ENCODE measurements at places on chromosomes 6 and 20. TPM values are rescaled to one million over a fixed set of nuclear protein-coding genes. Genes with fewer than 3 reads are reported as not detected.

Gene TMEM170B
- total RNA-seq = 5.0 TPM

Gene LTA
- not detected for total RNA-seq

Gene CLPSL2
- not detected for total RNA-seq

Gene PROKR2
- total RNA-seq = not detected

Gene FOXF2
- not detected for total RNA-seq

Gene PCIF1
- 34.8 TPM for total RNA-seq

DNA sequence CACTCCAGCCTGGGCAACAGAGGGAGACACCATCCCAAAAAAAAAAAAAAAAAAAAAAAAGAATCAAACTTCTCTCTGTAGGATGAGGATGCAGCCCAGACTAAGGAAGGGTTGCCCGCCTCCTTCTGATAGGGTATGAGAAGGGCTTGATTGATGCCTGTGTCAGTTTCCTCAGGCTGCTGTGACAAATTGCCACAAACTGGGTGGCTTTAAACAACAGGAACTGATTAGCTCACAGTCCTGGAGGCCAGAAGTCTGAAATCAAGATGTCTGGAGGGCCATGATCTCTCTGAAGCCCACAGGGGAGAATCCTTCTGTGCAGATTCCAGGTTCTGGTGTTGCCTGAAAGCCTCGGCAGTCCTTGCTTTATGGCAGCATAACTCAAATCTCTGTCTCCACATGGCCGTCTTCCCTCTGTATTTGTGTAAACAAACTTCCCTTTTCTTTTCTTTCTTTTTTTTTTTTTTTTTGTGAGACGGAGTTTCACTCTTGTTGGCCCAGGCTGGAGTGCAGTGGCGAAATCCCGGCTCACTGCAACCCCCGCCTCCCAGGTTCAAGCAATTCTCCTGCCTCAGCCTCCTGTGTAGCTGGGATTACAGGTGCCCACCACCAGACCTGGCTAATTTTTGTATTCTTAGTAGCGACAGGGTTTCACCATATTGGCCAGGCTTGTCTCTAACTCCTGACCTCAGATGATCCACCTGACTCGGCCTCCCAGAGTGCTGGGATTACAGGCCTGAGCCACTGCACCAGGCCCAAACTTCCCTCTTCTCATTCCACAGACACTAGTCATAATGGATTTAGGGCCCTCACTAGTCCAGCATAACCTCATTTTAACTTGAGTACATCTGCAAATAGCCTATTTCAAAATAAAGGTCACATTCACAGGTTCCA is 11.2 kb upstream of the CDK19 start:
- DNase-seq = no peak

GRCh38 chr6:52969359-52969758 is 25.7 kb downstream of the GSTA4 start:
- DNase-seq = no peak

GRCh38 chr20:22931653-22932608 is 103.2 kb upstream of the SSTR4 start:
- DNase-seq = no peak

DNA sequence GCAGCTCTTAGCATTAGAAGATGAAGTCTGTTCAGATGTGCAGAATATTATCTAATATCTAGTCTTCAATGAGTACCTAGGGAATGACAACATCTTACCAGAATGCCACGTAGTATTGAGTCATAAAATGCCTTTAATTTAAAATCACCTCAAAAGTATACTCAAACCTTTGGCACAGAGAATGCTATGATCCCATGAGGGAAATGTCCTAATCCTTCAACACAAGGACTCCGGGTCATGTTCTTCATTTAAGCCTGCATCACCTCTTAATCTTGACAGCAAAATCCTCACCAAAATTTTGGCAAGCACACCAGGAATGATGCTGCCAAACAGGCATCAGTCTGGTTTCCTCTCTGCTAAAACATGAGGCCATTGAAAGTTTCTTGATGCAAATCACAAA is 23.6 kb upstream of the MARCKS start:
- no peak for DNase-seq

- peak; percentile 40 for DNase-seq
Measured at GRCh38 chr6:125746731-125747588, 2.5 kb upstream of the HEY2 start.

- no peak for DNase-seq
Measured at GRCh38 chr6:47483516-47483852, 5.9 kb downstream of the CD2AP start.

GRCh38 chr20:62572980-62573379 is 69.3 kb upstream of the SLCO4A1 start:
- DNase-seq = no peak

DNA sequence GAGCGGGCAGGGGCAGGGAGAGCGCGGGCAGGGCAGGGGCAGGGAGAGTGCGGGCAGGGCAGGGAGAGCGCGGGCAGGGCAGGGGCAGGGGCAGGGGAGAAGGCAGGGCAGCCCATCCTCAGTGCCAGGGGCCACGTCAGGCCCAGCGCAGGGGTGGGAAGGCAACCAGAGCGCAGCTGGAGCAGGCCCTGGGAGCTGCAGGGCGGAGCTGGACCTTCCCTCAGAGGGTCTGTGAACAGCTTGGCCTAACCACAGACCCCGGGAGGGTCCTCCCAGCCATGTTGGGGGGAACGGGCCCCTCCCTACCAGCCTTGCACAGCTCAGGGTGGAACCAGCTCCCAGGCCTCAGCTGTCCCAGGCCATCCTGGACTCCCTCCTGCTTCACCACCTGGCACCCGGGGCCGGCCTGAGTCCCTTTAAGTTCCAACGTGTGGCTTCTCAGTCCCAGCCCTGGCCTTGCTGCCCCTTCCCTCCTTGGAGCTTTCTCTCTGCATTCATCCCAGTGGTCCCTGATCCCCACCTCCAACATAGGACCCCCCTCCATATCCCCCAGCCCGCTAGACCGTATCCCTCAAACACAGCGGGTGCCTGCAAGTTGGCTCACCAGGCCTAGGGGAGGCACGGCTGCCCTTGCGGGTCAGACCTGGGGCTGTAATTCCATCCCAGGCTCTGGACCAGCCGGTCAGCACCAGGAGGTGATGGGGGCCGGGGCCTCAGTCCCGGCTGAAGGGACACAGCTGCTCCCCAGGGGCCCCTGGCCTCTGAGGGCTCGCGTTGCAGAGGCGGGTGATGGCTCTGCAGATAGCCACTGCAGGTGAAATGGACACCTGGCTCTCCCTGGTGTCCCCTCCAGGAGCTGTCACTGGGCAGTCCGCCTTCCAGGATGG is 5.6 kb upstream of the ZBTB46 start:
- DNase-seq = no peak

Data from endothelial cell (in vitro differentiated cells).